NCI-H187 treated with DMSO at 0.1 percent for 48 hours (cell line): ENCODE measurements at places on chromosomes 7 and 10.

- DNase-seq, result no peak
Measured at GRCh38 chr7:34136698-34137097, 231.4 kb downstream of the BMPER start.

DNA sequence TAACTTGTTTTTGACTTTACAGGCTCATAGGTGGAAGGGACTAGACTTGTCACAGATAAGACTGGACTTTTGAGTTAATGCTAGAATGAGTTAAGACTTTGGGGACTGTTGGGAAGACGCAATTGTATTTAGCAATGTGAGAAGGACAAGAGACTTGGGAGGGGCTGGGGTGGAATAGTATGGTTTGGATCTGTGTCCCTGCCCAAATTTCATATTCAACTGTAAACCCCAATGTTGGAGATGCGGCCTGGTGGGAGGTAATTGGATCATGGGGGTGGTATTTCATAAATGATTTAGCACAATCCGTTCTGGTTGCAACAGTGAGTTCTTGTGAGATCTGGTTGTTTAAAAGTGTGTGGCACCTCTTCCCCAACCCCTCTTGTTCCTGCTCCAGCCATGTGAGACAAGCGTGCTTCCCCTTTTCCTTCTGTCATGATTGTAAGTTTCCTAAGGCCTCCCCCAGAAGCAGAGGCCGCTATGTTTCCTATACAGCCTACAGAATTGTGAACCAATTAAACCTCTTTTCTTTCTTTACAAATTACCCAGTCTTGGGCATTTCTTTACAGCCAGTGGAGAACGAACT, 22.6 kb downstream of the RNF216 start:
- DNase-seq, result no peak

DNA sequence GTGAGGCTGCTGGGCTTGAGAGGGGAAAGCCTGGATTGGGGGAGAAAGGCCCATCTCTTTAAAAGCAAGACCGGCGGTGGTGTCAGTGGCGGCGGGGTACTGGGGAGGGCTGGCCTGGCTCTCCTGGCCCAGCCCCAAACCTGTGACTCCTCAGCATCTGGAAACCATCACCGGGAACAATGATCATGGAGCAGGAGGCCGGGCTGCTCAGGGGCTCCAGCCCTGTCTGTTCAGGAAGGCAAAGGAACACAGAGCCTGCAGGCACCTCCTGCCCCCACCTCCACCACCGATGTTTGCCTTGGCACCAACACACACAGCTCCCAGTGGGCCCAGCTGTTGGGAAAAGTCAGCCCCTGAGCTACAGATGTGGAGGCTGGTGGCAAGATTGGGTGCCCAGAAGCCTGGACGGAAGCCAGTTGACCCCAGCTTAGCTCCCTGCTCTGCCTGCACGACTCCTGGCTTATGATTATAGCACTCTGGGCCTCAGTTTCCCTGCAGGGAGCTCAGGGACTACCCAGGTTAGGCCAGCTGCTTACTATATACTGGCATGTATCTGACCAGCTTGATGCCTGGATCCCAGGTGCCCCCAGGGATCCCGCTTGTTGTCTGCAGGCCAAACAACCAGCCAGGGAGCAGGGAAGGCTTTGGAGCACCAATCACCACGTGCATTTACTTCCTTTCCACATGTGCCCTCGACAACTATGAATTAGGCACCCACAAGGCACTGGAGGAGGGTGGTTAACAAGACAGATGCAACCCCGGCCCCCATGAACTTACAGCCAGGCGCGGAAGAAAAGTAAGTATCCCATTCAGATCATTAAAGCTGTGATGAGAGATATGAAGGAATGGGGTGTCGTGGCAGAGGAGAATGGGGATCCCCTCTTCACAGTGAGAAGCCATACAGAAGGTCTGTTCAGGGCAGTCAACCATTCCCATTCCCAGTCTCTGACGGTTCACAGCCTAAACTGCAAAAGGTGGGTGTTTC, 37.3 kb downstream of the ZCCHC24 start:
- DNase-seq, result no peak

- no peak for DNase-seq
Measured at GRCh38 chr7:28179120-28180030, 1.2 kb downstream of the JAZF1 start.

GRCh38 chr10:70293169-70293843, 9.5 kb upstream of the NPFFR1 start:
- no peak for DNase-seq

GRCh38 chr10:109219935-109220605, 703.2 kb downstream of the XPNPEP1 start:
- DNase-seq, result no peak

GRCh38 chr10:61187601-61188000, 243.6 kb upstream of the RHOBTB1 start:
- no peak for DNase-seq

DNA sequence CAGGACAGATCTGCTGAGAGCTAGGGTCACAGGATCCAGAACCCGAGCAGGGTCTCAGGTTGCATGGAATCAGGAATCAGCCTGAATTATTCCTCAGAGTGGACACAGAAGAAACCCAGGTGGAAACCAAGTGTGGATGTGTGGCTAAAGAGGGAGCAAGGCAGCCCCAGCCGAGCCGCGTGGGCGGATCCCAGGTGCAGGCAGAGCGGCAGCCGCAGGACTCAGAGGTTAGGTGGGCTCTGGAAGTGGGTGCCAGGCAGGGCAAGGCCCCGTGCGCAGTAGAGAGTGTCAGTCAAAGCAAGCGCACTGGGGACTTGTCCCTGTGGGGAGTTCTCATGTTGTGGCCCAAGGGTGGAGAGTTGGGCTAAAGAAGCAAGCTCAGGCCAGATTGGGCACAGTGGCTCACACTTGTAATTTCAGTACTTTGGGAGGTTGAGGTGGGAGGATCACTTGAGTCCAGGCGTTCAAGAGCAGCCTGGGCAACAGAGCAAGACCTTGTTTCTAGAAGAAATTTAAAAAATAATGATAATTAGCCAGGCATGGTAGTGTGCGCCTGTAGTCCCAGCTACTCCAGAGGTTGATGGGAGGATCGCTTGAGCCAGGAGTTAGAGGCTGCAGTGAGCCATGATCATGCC, 125.9 kb downstream of the CUL2 start:
- no peak for DNase-seq

DNA sequence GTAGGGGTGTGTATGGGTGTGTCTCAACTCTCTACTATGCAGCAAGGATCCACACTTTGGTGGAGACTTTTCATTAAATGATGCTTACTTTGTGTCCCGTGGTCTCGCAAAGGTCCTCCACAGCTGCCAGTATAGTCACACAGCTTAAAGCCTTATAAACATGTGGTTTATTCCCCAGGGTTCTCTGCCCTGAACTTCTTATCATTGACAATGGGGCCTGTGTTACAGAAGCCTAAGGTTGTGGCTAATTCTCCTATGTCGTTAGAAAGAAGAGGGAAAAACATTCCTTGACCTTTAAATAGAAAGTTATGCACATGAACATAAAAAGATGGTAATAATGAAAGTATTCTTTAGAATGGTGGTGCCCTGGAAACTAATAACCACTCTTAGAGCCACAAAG, 201.4 kb downstream of the INHBA start:
- no peak for DNase-seq

- DNase-seq, result no peak
Measured at GRCh38 chr7:58086461-58086860, 636.5 kb downstream of the ZNF716 start.

DNA sequence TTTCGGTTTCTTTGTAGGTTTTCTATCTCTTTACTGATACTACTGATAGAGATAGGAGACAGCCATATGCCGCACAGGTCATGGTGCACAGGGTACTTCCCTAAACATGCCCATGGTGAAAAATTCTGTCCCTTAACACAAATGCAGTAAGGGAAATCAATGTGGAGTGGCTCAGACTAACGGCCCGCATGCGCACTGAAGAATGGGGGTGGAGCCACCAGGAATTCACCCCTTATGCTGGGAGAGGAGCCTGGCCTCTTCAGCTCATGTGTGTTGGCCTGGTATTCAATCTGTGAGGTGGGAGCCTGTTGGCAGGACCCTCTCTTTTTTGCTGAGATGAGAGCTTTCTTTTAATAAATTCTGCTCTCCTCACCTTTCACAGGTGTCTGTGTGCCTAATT, 8.4 kb upstream of the URGCP start:
- DNase-seq, result no peak

GRCh38 chr7:158001003-158001402, 586.6 kb downstream of the PTPRN2 start:
- no peak for DNase-seq
